ENCODE measurements at places on chromosomes 12 and 14.

- no peak for DNase-seq
Observed at GRCh38 chr14:72856530-72857266, 37.2 kb downstream of the DPF3 start.

GRCh38 chr12:120231316-120232011 is 30.6 kb upstream of the RPLP0 start:
- DNase-seq = no peak

DNA sequence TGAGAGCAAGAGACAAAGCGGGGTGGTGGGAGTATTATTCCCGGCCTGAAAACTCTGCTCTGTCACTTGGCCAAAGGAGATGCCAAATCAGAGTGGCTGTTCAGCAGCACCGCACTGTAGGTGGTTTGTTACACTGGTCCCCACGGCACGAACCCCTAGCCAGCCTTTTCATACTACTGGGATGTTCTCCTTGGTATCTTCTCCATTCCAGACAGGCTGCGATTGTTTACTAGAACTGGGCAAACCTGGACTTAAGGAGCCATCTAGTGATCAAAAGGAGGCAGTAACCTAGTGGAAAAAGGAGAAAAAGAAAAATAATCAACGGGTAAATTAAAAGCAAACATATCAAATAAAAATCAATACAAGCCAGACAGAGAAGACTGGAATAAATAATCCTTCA is 58.9 kb upstream of the TMTC2 start:
- DNase-seq = peak; percentile 37

- DNase-seq = no peak
Observed at GRCh38 chr14:63248211-63248610, 44.0 kb downstream of the RHOJ start.

DNA sequence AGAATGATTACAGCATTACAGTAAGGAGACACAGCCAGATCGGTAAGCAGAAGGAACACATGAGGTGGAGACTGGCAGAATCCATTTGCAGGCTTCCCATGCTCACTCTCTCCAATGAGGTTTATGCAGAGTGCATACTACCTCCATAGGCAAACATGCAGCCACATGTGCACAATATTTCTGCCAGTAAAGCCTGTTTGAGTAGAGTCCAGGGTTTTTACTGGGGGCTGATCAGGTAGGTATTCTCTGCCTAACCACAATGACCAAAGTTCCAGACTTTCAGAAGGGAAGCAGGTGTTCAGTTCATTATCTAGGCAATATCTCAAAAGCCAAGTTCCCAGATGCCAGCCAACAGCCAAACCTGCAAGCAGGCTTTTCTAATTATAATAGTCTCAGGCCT is 31.1 kb downstream of the INTS13 start:
- no peak for DNase-seq

DNA sequence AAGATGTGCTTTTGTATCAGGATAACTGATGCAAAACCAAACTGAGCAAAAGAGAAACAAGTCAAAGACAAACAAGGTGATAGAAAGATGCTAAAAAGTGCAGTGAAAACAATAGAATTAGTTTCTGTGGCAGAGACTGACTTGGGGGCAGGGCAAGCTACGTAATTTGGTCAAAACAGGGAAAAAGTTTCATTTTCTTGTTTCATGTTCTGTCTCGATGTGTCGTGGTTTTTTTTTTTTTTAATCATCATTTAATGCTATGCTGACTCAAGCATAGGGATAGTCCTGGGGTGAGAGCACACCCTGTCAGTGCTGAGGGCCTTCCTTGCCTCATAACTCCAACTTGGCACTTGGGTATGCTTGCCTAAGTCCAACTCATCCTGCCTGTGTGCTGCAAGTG is 144.1 kb upstream of the PTPRQ start:
- DNase-seq = peak; percentile 20

- no peak for DNase-seq
Observed at GRCh38 chr12:45050751-45051571, at the start of gene DBX2. Gene DBX2, minus strand, starts transcription at chr12:45051099. Its CDS starts 172 bp downstream, at chr12:45050927.

DNA sequence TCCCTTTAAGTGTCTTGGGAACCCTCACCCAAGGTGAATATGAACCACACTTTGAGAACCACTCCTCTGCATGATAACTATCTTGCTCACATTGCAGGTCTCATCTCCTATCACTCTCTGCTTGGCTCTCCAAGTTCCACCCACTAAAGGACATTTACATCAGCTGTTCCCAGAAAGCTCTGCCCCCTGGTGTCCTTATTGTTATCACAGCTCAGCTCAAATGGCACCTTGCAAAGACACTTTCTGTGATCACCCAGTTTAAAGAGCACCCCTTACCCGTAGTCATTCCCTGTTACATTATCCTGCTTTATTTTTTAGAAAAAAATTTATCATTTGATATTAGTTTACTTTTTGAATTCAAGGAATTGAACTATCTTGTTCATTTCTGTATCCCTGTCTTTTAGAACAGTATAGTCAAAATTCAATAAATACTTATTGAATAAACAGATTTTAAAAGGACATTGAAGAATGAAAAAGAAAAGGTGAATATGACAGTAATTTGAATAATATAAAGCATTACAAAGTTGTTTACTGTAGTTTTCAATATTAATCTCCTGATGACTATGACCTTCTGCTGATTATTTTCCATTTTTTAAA is 20.5 kb upstream of the GUCY2C start:
- peak; percentile 59 for DNase-seq

DNA sequence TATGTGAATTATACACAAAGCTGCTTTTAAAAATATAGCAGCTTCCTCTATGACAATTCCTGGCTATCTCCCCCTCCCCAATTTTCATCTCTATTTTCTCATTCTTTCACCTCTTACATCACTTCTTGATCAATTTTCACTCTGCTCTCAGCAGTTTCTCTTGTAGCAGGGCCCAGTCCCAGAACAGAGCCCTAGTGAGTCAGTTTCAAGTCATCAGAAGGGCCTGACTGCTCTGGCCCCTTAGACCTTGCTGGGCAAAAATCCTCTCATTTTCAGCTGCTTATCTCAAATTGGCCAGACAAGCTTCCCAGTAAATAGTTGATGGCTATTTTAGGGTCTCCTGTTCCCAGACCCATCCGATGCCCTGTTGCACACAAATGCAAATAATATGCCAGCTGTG is 101.4 kb downstream of the TTC7B start:
- DNase-seq = no peak

GRCh38 chr12:127125607-127126259 is 1141.2 kb upstream of the TMEM132C start:
- DNase-seq = no peak

DNA sequence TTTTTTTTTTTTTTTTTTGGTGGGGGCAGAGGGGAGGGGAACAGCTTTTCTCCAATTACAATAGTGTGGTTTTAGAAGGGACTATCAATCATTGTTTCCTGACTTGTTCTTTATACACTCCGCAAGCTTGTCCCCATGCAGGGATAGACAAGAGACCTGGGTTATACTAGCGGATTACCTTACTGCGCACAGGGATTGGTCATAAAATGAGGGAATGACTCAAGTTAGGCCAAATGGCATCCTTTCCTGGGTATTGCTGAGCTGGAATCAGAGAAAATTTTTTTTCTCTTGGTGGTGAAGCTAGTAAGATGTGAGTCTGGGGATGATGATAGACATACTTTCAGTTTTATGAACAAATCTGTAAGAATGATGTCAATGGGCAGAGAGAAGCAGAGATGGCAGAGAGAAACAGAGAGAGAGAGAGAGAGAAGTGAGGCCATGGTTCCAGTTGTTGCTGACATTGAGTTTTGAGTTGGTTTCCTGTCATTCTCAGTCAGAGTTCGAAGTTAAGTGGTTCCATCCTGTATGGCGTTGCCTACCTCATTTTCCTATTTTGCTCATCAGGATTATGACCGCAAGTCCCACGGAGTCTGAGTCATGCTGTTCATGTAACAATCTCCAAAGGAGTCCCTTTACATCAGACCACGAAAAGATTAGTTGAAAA is 59.1 kb upstream of the OTOGL start:
- no peak for DNase-seq

GRCh38 chr14:87102811-87103378 is 890.1 kb downstream of the GALC start:
- DNase-seq = no peak

DNA sequence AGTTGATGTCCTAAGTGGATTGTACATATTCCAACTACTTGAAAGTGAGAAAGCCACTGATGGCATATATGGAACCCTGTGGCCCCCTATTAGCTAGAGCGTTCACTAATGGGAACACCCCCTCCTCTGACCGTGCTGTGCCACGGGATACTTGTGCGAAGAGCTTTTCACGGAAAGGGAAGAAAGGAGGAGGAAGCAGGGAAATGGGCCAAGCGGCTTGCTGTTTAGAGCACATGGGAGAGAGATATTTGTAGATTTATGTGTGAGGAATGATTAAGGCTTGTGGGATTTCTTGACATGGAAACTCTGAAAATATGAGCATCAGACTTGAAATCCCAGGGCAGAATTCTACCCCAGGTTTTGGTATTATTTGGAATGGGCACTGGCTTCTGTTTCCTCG is 129.9 kb downstream of the PRMT8 start:
- DNase-seq = no peak

DNA sequence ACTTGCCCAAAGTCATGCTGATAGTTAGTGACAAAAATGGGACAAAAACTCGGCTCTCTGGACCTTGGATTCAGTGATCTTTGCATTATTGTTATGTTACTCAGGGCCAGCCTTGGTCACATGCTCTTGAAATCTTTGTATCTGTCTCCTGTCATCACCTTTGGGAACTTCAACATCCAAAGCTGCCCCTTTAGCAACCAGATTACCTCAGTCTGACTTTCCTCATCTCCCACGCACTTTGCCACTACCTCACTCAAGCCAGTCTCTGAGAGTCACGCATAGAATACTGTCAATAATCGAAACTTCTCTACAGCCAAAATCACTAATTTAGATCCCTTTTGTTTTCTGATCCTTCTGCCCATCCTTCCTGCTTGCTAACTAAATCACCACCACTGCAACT is 90.8 kb upstream of the DAAM1 start:
- DNase-seq = no peak

- DNase-seq = no peak
Observed at GRCh38 chr14:86766469-86766868, 1226.5 kb downstream of the GALC start.

GRCh38 chr14:54667026-54667744 is 100.3 kb downstream of the SAMD4A start:
- DNase-seq = no peak

- no peak for DNase-seq
Observed at GRCh38 chr12:67757651-67758050, 109.1 kb downstream of the DYRK2 start.

DNA sequence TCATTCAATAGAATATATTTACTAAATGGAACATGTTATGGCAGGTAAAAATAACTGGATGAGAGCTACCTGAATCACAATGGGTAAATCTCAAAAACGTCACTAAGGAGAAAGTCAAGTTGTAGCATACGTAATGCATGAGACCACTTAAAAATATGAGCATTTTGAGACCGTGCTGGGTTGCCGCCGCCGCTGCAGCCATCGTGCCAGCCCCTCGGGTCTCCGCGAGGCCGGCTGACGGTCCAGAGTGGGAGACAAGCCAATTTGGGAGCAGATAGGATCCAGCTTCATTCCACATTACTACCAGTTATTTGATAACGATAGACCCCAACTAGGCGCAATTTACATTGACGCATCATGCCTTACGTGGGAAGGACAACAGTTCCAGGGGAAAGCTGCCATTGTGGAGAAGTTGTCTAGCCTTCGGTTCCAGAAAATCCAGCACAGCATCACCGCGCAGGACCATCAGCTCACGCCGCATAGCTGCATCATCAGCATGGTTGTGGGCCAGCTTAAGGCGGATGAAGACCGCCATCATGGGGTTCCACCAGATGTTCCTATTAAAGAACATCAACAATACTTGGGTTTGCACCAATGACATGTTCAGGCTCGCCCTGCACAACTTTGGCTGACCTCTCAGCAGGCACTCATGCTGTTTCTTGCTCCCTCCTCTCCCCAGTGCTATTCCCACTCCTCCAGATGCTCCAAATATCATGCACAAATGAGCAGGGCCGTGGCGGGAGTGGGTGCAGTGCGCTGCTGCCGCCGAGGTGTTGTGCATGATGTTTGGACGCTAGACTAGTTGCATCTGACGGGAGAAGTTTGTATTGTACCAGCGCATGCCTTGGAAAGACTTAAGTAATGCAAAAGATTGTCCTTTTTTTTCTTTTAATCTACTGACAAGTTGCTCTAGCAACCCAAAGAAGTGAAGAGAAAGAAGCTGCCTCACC is 6.3 kb upstream of the BRMS1L start:
- no peak for DNase-seq

GRCh38 chr14:94227029-94227428 is 52.9 kb downstream of the PPP4R4 start:
- no peak for DNase-seq

GRCh38 chr12:115384391-115384790 is 700.4 kb upstream of the TBX3 start:
- no peak for DNase-seq

DNA sequence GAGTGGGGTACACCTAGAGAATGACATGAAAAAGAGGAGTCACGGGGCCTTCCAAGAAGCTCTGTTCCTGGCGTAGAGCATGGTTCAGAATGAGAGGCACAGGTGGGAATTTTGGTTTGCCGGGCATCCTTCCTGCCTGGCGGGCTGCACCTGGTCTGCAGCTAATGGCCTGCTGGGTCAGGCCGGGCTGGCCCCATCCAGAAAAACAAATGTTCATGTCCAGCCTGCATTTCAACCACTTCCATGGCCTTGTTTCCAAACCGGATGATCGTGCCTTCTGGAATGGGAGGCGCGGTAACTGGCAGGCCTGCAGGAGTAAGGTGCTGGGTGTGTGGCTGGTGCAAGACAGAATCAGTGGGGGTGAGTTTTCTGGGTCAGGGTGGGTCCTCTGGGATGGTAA is 14.4 kb downstream of the TEAD4 start:
- no peak for DNase-seq

DNA sequence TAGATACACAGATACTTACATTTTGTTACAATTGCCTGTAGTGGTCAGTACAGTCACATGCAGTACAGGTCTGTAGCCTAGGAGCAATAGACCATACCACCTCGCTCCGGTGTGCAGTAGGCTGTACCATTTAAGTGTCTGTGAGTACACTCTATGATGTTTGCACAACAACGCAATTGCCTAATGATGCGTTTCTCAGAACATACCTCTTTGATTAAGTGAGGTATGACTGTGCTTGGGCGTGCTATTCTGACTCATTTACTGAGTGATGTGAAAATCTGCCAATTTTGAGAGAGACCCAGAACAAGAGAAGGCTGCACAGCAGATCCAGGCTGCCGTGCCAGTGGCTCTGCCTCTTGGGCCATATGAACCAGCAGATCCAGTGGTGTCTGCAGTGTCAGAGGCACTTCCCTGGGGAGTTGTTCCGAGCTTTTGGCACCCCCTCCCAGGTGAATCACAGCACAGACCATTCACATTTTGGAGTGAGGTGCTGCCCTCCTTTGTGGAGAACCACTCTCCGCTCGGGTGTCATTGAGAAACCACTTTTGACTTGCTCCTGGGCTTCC is 20.4 kb downstream of the DLK1 start:
- DNase-seq = no peak

GRCh38 chr14:92160619-92161018 is 38.9 kb downstream of the CPSF2 start:
- DNase-seq = no peak

- DNase-seq = no peak
Observed at GRCh38 chr12:126286203-126286602, 1221.0 kb downstream of the AACS start.
